ENCODE measurements at places on chromosomes 3 and 15.

GRCh38 chr3:171279972-171280371 lies 180.2 kb downstream of the TNIK start:
- DNase-seq = peak; percentile 54

DNA sequence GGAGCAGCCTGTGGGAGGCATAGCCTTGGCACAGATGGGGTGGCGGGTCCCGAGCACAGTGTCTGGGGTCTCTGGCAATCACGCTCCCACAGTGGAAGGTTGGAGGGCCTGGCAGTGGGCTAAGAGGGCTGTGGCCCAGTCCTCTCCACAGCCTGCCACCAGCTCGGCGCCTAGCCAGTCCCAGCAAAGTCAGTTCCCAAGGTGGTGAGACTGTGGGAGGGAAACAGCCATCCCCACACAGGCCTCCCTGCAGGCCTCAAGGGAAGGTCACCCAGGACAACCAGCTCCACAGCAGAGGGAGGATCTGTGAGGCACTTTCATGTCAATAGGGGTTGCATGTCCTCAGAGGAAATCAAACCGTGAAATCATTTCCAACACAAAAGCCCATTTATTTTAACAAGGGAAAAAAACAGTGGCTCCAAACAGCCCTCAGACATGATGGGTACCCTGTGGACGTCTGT lies 27.6 kb upstream of the LIMD1 start:
- DNase-seq = no peak

DNA sequence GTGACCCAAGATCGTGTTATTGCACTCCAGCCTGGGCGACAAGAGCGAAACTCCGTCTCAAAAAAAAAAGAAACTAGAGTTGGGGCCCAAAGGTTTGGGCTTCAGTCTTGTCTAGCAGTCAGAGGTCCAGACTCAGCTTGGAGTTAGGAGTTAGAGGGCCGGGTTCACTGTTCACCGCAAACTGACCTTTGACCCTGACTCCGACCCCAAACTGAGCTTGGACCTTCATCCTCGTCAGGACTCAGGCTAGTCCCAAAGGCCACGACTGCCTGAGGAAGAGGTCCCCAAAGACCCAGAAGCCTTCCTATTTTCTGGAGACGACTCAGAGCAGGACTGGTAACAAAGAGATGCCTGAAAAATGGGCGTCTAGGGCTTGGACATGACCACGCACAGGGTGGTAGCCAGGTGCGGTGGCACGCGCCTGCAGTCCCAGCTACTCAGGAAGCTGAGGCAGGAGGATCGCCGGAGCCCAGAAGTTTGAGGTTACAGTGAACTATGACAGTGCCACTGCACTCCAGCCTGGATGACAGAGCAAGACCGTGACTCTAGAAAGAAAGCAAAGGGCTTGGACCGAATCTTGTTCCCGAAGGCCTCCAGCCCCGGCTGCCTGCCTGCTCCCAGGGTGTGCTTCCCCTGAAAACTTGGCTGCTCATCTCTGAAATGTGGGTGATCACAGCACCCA lies 22.8 kb upstream of the RPL29 start:
- no peak for DNase-seq

DNA sequence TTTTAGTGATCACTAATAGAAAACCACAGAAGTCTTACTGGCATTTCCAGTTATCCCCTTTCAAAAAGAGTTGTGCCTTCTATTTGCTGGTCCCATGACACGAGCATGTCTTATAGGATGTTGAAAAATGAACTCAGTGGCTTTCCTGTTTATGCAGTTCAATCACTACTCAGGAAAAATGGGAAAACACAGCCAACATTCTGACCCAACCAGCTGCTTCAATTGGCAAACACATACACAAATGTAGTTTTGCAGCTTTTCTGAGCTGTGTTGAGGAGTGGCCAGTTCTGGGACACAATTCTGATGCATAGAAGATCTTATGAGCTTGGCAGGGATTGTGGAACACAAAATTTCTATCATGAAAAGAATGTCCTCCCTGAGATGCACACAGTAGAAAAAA lies 40.3 kb downstream of the FSTL1 start:
- no peak for DNase-seq

DNA sequence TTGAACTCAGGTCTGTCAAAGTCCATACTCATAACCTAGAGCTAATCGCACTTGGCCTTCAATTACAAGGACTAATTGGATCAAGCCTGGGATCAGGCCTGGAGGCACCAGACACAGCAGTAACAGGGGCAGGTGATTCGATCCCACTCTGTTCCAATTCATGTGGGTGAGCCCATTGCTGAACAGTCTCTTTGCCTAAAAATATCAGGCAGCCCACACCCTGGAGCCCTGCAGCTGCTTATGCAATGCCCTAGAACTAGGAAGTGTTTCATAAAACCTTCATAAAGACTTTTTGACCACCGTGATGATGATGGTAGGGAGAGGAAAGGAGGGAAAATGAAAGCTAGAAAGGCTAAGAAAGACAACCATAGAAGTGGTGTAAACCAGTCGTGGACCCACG lies 47.8 kb upstream of the NEO1 start:
- no peak for DNase-seq

GRCh38 chr3:8400911-8401310 lies 100.7 kb upstream of the LMCD1 start:
- no peak for DNase-seq

Measured in NCI-H446 treated with DMSO at 0.1 percent for 48 hours (cell line).